ENCODE measurements at places on chromosomes 16 and 17.

DNA sequence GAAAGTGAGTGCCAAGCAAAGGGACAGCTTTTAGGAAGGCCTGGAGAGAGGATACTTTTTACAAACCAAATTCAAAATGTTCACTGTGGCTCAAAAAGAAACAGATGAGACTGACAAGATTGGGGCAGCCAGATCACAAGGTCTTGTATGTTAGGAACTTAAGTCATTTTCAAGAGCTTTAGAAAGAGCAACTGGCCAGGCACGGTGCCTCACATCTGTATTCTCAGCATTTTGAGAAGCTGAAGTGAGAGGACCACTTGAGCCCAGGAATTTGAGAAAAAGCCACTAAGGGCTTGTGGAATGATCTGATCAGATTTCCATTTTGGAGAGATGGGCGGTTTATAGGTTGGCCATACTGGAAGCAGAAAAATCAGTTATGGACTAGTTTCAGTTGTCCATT is 17.2 kb downstream of the SPAG9 start:
- DNase-seq: no peak

- no peak for DNase-seq
Observed at GRCh38 chr17:82231312-82231561, 2.4 kb downstream of the SLC16A3 start.

DNA sequence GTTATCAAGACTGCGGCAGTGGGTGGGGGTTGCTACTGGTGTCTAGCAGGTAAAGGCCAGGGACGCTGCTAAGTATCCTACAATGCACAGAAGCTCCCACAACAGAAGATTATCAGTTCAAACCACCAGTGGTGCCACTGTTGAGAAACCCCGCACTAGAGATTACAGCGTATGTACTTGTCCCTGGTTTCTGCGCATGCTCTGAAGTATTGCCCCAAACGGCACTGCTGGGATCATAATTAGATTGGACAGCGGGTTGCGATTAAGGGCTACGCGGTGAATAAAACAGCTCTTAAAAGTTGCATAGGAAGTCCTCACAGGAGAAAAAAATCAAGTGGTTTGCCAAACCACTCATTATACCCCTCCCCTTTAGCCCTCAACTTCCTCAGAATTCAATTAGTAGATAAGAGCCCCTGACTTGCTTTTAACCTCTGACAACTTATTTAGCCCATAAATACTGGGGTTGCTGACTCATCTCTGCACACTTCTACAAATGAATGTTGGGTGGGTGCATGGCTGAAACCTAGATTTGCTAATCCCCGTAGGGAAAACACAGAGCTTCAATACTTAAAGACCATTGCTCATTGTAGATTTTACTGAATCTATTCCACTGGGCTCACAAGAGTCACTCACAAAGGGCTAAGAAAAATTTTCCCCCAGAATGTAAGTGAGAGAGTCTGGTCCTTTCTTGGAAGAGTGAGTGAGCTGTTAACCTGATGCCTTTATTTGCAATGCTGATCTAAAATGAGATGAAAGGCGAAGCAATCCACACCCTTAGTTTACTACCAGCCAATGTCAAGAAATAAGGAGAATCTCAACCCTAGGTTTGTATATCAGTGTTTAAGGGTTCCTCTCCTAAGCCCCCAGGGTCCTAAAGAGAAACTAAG is 91.8 kb downstream of the RGS9 start:
- peak; percentile 45 for DNase-seq

- DNase-seq: no peak
Observed at GRCh38 chr16:75584108-75584507, 17.9 kb downstream of the GABARAPL2 start.

DNA sequence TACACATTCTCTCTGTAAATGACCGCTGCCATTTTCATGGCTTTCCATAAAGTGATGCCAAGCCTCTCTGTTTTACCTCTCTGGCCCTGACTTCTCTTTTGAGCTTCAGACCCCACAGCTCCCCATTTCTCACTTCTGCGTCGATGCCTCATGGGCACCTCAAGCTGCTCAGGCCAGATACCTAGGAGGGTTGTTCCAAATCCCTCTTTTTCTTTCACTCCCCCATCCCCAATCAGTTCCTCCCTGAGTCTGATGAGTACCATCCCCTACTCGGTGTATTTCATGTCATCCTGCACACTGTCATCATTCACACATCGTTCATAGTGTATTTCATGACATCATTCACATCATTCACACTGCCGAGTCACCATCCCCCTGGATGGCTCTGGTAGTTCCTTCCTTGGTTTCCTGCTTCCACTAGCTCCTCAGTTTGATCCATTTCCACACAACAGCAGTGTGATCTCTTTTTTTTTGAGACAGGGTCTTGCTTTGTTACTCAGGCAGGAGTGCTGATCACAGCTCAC is 43.1 kb downstream of the NTN1 start:
- no peak for DNase-seq

DNA sequence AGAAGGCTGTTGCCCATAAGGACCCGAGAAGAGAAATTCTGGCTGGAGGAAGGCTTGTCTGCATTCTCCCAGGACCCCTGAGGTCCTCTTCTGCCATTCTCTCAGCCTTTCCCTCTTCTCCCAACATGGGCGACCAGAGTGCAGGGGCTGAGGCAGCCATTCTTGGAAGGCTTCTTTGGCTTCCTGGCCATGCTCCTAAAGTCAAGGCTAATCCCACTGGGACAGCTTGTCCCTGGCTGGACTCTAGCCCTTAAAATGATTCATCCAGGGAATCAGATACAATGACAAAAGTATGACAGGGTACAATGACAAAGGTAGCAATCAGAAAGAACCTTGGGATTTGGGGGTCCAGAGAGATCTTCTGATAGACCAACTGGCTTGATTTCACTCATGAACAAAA is 26.8 kb downstream of the SRL start:
- DNase-seq: no peak

DNA sequence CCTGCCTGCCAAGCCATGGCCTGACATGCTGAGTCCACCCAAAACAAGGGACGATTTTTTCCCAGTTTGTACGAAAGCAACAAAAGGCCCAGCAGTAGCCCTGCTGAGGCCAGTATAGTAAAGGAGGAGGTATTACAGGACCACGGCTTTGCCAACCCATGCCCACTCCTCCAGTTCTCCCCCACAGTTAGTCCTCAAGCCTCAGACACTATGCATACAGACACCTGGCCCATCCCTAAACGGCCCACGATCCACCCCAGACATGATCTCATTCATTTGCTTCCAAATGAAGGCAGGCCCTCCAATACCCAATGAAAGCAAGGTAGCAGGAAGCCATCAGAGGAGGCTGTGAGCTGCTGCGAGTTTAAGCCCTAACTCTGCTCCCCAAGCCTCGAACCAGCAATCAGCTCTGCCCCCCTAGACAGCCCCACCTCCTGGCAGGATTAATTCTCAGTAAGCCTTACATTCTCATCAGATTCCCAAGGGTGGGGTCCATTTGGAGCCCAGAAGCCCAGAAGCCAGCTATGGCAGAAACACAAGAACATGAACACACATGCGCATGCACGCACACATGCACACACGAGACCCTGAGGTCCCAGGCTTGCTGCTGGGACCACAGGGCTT is 4.9 kb downstream of the HDAC5 start:
- DNase-seq: no peak

DNA sequence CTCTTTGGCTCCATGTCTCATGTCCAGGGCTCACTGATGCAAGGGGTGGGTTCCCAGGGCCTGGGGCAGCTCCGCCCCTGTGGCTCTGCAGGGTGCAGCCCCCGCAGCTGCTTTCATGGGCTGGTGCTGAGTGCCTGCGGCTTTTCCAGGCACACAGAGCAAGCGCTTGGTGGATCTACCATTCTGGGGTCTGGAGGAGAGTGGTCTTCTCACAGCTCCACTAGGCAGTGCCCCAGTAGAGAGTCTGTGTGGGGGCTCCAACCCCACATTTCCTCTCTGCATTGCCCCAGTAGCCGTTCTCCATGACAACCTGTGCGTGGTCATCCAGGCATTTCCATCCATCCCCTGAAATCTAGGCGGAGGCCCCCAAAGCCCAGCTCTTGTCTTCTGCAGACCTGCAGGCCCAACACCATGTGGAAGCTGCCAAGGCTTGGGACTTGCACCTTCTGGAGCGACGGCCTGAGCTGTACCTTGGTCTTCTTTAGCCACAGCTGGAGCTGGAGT is 5.2 kb downstream of the IL32 start:
- DNase-seq: no peak

GRCh38 chr16:66562986-66563385 is 3.3 kb upstream of the CMTM1 start:
- no peak for DNase-seq

DNA sequence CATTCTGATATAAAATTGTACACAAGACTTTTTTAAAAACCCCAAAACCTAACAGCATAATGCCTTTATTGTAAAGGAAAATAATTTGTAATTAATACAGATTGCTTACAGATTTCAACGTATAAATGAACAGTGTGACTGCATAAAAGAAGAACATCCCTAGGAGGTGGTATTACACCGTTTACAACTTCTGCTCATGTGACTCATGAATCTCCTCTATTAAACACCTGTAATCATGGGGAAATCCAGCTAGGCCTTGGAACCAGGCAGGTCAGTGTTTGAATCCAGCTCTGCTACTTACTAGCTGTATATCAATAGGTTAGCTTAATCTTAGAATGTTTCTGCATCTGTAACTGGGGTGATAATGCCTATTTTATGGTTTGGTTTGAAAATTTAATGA is 15.2 kb downstream of the RABEP1 start:
- no peak for DNase-seq

GRCh38 chr17:5286846-5287245 is 4.8 kb downstream of the RABEP1 start:
- DNase-seq: no peak

DNA sequence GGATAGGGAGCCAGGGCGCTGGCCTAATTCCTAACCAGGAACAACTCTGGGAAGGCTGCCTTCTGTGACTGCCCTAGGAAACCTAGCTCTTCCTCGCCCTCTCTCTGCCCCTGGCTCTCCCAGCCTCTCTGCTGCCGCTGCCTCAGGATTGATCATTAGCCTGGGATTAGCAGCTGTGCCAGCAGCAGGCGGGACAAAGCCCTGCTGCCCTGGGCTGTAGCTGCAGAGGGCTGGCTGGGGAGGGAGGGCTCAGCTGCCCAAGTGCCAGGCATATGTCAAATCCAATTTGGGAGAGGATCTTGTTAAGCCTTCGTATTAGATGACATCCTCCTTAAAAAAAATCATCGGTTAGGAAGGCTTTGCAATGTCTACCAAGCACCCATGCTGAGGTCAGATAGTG is 144.8 kb upstream of the CCL2 start:
- no peak for DNase-seq

DNA sequence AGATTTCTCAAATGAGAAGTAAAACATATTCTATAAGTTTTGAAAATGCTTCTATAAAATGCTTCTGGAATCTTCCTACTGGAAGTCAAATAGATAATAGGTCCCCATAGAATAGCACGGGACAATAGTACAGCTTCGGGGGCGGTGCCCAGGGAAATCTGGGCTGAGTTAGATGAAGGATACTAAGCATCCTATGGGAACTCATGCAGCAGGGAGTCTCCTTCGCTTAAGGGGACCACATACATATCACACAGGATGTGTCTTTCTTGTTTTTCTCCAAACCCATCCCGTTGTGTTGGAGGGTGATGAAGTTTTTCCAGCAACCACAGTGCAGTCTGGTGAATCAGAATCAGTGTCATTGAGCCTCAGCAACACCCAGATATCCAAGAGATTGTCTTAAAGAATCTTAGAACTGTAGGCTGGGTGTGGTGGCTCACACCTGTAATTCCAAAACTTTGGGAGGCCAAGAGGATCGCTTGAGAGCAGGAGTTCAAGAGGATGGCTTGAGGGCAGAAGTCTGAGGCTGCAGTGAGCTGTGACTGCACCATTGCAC is 84.2 kb downstream of the PITPNC1 start:
- DNase-seq: no peak

DNA sequence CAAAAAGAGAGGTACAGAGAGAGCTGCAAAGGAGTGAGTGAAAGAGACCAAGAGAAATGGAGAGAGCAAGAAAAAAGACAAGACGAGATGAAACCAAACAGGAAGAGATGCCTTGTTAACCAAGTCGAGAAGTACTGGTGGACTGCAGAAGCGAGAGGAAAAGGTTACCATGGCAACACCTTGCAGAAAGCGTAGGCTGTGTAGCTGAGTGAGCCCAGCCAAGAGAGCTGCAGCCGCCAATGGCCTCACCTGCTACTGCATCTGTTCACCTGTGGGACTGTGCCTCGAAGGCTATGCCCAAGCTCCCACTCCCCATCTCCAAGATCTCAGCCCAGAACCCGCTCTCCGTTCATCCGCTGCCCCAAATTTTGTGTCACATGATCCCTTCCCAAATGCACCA is 161.3 kb downstream of the SLC39A11 start:
- no peak for DNase-seq

DNA sequence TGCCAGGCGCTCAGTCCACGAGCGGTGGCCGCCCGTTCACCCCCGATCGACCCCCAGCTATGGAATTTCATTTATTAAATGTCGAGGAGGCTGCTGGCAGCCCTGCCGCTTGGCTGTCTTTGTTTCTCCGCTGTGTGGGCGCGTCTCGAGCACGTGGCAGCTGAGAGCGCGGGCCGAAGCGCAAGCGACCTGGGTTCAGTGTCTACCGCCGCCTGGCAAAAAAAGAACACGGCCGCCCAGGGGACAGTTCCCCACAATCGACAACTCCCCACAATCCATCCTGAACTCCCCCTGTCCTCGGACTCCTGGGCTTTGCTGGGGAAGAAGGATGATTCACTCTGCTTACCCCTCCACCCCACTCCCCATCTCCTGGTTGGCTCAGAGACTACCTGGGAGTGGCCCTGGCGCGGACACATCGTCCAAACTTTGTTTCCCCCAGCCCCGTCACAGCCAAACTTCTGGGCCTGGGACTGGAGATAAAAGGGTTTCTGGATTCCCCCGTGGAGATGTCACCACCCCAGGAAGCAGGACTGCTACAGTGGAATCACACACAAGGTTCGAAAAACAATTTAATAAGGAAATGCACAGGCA is 1.7 kb upstream of the ANKRD13B start:
- no peak for DNase-seq

DNA sequence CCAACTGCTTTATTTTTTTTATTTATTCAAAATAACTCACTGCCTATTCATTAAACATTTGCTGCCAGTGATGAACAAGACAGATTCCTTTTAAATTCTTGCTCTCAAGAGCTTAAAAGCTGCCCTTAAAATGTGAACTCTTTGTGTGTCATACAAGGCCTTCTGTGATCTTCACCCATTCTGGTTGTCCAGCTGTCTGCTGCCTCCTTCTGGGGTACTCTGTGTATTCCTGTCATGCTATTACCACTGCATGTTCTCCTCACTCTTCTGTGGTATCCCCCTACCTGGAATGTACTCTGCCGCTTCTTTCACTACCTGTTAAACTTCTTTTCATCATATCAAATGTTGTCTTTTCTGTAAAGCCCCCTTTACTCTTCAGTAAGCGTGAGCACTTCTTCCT is 165.8 kb downstream of the CHD9 start:
- no peak for DNase-seq

GRCh38 chr17:13508896-13509295 is 92.8 kb downstream of the HS3ST3A1 start:
- no peak for DNase-seq

- no peak for DNase-seq
Observed at GRCh38 chr16:5633845-5634440, 536.3 kb upstream of the EEF2KMT start.
